ENCODE measurements at places on chromosomes 2 and 18.

DNA sequence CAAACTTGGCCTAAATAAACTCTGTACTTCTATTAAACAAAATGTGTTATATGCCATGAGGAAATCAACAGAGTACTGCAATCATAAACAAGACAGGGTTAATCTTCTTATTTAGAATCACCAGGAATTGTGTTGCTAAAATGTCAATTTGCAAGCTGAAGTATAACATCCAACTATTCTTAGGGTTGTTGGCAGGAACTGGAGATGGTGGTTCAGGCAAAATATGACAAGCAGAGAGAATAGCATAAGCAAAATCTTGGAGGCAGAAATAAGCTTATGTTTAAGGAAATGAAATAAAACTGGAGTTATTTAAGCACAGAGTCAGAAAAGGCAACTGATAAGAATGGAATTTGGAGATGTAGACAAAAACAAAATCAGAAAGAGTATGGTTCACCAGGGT lies 463.8 kb upstream of the SLC8A1 start:
- no peak for DNase-seq

- no peak for DNase-seq
Measured at GRCh38 chr2:173708806-173709205, 256.4 kb downstream of the SP3 start.

GRCh38 chr2:135817951-135818350 lies 19.0 kb downstream of the LCT start:
- no peak for DNase-seq

DNA sequence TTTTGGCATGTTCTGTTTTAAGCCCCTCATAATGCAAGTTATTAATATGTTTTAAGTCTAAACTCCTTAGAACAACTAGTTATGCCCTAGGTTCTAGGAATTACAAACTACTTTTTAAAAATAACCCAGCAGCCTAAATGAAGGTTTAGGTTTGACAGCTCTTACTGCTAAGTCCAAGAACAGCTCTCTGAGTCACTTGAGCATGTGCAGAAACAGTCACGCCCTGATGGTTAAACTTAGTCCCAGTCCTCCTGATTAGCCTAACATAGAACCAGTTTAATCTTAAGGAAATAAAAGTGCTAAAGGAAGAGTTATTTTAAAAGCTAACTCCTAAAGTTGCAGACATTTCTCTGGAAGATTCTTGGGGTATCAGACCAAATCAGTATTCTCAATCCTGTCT lies 72.5 kb downstream of the RMDN2 start:
- no peak for DNase-seq

Data from NCI-H2081 (cell line).